ENCODE measurements at places on chromosomes 2 and 18.

DNA sequence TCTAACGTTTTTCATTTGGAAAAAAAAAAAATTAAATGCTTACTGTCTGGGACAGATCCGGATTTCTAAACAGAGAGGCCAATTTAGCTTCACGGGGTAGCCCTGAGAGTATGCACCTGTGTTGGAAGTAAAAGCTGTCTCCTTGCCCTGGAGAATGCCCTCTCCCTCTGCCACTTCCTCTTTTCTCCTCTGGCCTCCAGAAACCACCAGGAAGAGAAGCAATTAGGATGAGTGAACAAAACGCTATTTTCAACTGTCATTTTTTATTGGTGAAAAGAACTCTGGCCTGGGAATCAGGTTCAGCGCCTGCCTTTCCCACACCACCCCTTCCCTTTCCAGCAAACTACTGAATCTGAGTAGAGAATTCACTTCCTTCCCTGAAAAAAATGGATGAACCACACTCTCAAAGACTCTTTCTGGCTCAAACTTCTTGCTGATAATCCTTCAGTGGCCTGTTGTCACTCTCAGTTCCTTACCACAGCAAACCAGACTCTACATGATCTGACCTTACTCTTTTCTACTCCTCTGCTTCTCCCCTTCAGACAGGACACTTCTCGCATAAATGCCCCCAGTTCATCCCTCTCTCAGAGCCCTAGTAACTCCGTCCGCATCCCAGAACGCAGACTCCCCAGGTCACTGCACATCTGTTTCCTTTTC, 29.8 kb downstream of the KLF7 start:
- DNase-seq, result no peak

GRCh38 chr18:50340078-50340477, 34.8 kb upstream of the SKA1 start:
- DNase-seq, result no peak

DNA sequence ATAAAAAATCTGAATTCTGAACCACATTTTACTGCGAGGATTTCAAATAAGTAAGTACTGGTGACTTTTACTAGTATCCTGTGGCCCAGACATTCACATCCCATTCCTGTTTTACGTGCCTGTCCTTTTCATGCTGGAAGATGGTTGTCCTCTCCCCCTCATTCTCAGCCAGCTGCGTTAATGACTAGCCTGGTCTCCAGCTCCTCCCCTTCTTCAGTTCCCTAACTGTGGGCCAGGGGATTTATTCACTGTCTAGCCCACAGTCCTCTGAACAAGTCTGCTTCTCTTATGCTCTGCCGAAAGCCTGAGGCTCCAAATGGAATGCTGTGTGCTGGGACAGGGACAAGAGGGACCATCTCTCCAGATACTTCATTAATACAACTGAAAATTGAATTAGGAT, 373.9 kb downstream of the PTPRM start:
- no peak for DNase-seq

DNA sequence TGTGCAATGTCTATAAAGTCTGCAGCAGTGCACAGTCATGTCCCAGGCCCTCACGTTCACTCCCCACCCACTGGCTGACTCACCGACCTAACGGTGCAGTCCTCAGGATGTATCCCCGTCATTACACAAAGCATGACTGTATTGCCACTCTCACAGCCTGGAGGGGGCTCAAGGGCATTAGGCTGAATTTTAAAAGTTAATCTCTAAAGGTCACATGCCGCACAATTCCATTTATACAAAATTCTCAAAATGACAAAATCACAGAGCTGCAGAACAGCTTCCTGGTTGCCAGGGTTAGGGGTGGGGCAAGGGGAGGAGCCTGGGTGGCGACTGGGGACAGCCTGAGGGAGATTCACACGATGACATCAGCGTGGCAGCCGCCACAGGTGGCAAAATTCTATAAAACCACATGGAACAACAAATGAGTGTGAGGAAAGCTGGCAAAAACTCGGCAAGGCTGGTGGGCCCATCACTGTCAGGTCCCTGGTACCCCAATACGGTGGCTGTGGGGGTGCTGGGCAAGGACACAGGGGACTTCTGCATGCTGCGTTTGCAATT, 97.6 kb downstream of the NDUFA10 start:
- DNase-seq, result peak; percentile 55

DNA sequence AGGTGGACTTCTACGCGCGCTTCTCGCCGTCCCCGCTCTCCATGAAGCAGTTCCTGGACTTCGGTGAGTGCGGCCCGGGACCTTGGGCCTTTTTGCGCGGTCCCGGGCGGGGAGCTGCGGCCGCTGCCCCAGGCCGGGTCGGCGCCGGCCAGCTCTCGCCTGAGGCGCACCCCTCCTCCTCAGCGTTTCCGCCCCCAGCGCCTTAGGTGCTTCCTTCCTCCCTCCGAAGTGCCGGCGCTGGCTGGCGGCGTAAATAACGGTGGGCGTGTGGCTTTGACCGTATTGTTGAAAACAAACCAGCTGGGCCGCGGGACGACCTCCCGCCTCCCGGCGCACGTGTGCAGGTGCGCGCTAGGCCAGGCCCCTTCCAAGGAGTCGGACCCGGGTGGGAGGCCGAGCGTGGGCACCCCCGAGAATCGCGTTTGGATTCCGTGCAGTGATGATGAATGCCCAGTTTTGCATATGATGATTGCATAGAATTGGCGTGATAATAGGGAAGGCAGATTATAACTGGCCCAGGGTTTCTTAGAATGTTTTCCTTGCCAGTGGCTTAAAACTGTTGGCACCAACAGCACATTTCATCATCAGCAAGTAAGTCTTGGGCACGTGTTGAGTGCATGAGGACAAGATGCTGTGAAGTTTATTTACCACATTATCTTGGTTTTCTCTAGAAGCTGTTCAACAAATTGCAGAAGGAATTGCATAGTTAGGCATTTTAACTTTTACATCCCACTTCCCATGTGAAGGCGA, 569 bp downstream of the PDK1 start:
- DNase-seq, result peak; percentile 43

DNA sequence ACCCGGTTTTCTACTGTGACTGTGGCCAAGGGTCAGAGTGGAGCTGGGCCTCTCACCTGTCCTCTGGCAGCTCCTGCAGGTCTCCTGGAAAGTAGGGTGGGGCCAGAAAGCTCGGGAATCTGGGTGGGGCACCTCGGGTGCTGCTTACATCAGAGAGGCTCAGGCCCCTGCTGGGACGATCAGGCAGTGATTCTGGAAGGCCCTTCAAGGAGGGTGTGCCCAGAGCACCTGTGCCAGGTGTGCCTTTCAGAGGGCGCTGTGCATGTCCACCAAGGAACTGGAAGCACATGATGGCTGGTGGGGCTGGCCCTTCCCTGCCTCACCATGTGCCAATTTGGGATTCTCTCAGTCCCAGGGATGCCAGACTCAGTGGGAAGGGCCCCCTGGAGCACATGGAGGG, 44.0 kb downstream of the ATP6V1C2 start:
- DNase-seq, result no peak

- DNase-seq, result no peak
Observed at GRCh38 chr2:118325321-118325955, 237.2 kb downstream of the INSIG2 start.

DNA sequence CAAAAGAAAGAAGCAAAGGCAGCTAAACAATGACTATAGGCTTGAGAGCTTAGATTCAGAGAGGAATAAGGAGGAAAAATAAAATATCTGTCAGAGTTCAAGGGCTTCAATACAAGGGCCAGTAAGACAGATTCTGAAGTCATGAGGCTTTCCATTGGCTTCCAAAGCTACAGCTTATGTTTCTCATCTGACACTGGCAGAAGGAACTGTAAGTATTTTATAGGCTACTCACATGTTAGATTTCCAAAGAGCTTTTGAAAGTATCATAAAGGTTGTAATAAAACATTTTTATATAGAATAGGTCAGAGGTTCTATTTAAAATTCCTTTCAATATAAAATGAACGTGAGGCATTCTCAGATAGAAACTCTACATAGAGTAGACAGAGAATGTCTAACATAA, 746.6 kb upstream of the NXPH2 start:
- no peak for DNase-seq

DNA sequence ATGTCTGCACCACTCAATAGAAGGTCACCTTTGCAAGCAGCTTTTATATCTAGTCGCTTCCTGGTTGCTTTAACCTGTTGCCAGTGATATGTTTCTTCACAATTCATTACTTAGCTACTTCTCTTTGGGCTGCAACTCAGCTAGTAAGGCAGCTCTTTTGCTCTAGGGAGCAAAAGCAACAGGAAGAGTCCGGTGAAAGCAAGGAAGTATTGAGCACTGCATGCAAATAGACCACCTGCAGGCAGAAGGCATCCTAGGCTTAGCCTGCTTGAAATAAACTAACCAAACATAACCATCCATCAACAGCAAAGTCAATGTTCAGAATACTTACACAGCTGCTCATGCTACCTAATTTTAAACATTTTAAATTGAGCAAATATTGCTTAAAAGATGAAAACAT, 529.2 kb upstream of the LINC00305 start:
- no peak for DNase-seq

- no peak for DNase-seq
Observed at GRCh38 chr18:36780748-36781147, 48.1 kb downstream of the TPGS2 start.

GRCh38 chr2:55729136-55729685, 35.6 kb upstream of the PNPT1 start:
- DNase-seq, result no peak

- DNase-seq, result no peak
Observed at GRCh38 chr18:51881394-51881793, 458.6 kb upstream of the DCC start.

DNA sequence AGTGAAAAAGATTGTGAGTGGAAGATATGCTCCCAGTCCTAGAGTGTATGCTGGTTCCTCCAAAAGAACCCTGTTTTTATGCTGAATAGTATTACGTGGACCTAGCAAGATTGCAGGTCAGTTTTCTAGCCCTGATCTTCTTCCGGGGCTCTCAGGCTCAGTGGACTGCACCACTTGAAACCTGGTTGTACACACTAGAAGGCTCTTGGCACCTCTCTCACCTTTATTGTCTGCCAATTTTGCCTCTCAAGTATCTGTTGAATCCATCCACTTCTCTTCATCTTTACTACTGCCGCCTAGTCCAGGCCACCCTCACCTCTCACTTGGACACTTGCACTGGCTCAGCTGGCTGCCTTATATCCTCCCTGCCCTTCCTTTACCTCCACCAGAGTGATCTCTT, 16.8 kb downstream of the TTC39C start:
- no peak for DNase-seq

GRCh38 chr2:205903549-205904129, 182.3 kb downstream of the INO80D start:
- no peak for DNase-seq

GRCh38 chr2:31704561-31705212, 123.9 kb upstream of the SRD5A2 start:
- no peak for DNase-seq

- no peak for DNase-seq
Observed at GRCh38 chr2:75598589-75599155, 37.9 kb upstream of the EVA1A start.

- DNase-seq, result no peak
Observed at GRCh38 chr18:35581546-35581897, at the start of gene GALNT1. Gene GALNT1 (plus strand): TSS chr18:35581740. CDS start chr18:35654663, 72,923 bp downstream.

DNA sequence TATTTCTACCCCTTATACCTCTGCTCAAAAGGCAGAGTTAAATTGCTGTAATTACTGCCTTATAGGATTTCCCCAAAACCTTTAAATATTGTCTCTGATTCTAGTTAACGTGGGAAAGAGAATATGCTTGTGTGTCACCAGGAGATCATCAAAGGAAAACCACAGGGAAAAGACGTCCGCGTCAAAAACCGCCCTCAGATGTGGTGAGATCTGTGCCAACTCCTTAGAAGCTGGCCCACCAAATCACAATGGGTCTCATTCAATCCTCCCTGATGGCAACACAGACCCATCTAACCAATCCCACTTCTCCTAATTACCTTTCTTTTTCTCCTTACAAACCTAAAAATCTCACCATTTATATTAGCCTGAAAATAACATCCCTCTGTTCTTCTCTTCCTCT, 25.4 kb downstream of the VPS54 start:
- no peak for DNase-seq

- DNase-seq, result no peak
Observed at GRCh38 chr2:196931555-196931954, 5.0 kb upstream of the PGAP1 start.

GRCh38 chr2:132542953-132543569, 126.5 kb downstream of the GPR39 start:
- no peak for DNase-seq
